ENCODE measurements at places on chromosomes 4 and X.

DNA sequence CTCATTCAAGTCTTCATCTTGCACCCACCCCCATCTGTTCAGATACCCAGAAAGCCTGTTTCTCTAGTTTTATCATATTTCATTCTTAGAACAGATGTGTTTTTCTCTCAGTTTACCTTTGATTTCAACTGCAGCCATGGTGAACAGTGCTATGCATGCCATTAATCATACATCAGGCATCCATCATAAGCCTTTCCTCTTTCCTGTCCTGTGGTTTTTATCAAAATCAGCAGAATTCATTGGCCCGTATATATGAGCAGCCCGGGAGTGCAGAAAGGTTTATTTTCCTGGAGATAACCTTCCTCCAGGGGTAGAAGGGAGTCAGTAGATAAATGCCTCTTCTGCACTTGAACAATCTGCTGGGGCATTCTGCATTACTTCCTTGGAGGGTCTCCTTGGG, 65.7 kb downstream of the IL21 start:
- no peak for DNase-seq

GRCh38 chr4:82578935-82579334, 17.1 kb upstream of the TMEM150C start:
- no peak for DNase-seq

GRCh38 chrX:144379156-144379555, 495.3 kb downstream of the UBE2NL start:
- DNase-seq, result no peak

- DNase-seq, result no peak
These were observed 80.9 kb upstream of the MSANTD1 start for GRCh38 chr4:3168029-3168428.

GRCh38 chrX:118347131-118347530, 1.2 kb downstream of the WDR44 start:
- no peak for DNase-seq

GRCh38 chrX:80810365-80810978, 795 bp upstream of the BRWD3 start:
- DNase-seq, result no peak

GRCh38 chr4:41718907-41719306, 29.6 kb downstream of the PHOX2B start:
- no peak for DNase-seq

DNA sequence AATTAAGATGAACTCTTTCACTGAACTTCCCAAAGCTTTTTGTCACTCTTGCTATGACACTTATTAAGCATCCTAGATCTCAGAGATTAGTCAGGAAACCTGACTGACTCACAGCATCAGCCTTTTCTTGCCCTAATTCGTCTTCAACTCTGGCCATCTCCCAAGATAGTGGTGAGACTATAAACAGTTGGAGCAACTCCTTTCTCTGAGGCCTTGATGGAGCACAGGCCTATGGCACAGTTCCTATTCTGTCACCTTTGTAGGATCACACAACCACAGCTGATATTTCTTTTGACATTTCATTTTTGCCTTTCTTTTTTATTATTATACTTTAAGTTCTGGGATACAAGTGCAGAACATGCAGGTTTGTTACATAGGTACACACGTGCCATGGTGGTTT, 217.6 kb downstream of the PRR32 start:
- DNase-seq, result no peak

DNA sequence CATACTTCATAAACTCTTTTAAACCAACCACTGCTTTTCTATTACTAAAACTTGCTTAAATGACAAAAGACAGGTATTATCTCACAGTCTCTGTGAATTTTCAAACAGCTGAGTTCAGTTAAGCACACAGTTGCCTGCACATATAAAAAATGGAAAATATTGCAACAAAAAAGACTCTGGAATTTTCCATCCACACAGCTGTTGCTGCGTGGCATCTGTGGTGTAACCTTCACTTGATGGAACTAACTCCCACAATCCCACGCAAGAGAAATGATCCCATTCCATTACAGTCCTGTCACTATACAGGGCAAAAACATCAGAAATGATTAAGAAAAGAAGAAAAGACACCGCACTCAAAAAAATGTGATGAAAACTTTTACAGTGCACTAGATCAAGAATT, 149.8 kb upstream of the TBL1X start:
- DNase-seq, result no peak

- DNase-seq, result no peak
These were observed 53.6 kb downstream of the NOP14 start for GRCh38 chr4:2909583-2909982.

GRCh38 chr4:81471588-81472280, at the start of gene RASGEF1B:
Gene RASGEF1B, minus strand, starts transcription at chr4:81471907. Its CDS starts 12,399 bp downstream, at chr4:81459508.
- DNase-seq, result peak; percentile 96

GRCh38 chrX:20427173-20427770, 160.6 kb upstream of the RPS6KA3 start:
- DNase-seq, result no peak

DNA sequence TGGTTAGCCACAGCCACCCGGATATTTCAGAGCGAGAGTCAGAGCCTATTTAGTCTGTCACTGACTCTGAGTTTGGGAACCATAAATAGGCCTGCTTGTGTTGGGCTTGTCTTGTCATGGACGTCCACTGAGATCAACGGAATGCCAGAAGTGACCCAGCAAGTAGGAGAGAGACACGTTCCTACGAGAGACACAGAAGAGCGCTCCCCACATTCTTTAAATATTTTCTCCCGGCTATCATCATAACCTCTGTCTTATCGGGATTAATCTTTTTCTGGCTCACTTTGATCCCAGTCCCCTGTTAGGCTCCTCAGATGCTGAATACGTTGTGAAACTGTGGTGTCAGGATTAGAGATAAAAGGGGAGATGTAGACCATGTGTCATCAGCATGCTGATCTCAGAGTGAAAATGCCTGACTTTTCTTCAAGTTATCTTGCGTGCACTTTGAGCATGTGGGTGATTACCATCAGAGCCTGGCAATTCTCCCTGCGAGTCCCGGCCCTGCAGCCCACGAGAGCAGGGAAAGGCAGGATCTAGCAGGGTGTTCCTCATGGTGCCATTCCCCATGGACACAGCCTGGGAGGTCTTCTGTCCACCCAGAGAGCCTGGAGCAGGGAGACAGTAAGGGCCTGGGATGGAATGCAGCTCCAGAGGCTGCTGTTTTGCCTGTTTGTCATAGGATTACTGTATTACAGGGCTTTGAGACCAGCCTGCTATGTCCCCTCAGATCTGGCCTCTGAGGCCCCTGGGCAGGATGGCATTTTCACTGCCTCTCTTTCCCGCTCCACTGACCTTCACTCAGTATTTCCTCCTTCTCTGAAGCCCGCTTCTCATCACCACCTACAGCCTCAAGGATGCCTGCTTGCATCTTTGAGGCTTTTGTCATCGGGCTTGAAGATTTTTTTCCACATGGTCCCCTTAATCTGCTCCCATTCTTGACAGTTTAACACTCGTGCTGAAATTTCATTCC, 2.8 kb upstream of the TENM3 start:
- DNase-seq, result no peak

- no peak for DNase-seq
These were observed 116.8 kb upstream of the ZCCHC13 start for GRCh38 chrX:74187211-74187610.

- DNase-seq, result no peak
These were observed 395.0 kb upstream of the SPOCK3 start for GRCh38 chr4:167629272-167629671.

GRCh38 chr4:113682730-113683537, 78.6 kb downstream of the CAMK2D start:
- DNase-seq, result peak; percentile 59

DNA sequence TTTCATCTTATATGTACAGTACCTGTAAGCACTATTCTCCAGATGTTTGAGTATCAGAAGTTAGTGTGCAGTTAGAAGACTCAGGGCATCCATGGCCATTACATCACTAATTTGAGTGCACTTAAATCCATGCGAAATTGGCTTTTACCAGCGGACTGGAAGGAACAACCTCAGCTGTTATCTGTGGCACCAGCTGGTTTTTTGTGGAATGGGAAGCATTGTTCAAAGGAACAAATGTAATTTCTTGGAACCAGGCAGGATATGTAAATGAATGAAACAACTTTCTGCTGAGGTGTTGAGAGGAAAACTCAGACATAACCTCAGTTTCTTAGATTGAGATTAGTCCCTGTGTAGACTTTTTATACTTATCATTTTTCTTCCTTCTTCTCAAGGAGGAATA, 60.2 kb downstream of the PDGFRA start:
- DNase-seq, result no peak

GRCh38 chr4:99714179-99714578, 56.6 kb upstream of the C4orf54 start:
- no peak for DNase-seq

GRCh38 chrX:39910651-39911050, 187.1 kb downstream of the BCOR start:
- no peak for DNase-seq

DNA sequence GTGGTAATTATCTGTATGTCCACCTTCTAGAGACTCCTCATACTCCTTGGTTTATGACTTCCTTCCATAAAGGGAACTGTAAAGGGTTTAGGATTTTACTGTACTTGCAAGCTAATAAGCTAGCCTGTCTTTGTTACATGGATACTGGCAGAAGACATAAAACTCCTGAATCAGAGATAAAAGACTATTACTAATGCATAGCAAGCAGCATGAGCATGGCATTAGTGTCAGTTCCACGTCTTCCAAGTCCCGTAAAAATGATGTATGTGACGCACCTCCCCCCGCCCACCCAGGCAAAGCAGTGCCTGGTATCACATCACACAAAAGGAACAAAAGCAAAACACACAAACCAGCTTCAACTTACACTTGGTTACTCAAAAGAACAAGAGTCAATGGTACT, 71.0 kb downstream of the SLC10A6 start:
- DNase-seq, result no peak

Data from CD4-positive, alpha-beta T cell treated with Interferon alpha-2 for 1 hour (primary cell).